ENCODE measurements at places on chromosomes 2 and 18. TPM values are rescaled to one million over a fixed set of nuclear protein-coding genes. Genes with fewer than 3 reads are reported as not detected.

DNA sequence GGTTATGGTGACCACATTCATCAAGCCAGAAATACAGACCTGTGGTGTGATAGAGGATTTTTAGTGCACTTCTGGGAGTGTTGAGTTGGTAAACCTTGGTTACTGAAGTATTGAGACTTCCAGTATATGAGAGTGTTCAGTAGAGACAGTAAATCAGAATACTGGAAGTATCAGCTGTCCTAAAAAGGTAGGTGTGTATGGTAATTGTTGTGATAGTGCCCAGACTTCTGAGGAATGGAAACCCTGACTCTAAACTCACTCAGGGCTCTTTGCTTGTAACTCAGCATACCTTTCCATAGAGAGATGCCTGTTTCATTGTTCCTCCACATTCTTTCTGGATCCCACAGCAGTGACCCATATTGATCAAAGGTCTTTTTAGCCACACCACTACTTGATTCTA lies 217.1 kb downstream of the SETBP1 start:
- no peak for DNase-seq

DNA sequence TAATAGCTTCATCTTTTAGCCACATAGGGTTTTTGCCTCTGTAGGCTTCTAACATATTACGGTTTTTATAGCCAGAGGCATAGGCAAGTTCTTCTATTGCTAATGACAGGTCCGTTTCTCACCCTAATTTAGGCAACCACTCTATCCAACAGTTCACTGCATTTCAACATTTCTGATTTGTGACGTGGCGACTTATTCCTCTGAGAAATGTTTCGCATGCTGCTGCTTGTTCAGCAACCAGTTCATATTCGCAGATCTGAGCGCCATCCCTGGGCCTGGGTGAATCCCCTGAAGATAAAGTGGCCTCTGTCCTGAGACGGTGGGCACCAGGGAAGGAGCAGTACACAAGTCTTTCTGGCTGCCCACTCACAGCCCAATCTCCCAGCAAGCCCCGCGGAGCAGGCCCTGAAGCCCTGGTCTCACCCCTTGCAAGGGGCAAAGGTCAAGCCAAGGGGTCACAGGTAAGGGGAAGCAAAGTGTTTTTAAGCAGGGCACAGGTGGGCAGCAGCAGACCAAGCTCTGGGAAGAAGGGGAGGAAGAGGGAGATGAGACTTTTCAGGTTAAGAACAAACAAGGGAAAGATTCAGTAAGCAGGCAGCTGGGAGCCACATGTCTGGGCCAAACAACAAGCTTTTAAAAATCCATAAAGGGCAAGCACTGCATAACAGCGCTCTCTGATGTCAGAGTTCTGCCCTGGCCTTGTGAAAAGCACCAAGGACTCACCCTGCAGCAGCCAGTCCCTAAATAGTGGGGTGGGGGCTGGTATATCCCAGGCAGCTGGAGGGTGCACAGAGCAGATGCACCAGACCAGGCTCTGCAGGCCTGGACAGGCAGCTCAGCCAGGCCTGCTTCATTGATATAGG lies 10.8 kb upstream of the COX7A2L start:
- DNase-seq: peak; percentile 63

DNA sequence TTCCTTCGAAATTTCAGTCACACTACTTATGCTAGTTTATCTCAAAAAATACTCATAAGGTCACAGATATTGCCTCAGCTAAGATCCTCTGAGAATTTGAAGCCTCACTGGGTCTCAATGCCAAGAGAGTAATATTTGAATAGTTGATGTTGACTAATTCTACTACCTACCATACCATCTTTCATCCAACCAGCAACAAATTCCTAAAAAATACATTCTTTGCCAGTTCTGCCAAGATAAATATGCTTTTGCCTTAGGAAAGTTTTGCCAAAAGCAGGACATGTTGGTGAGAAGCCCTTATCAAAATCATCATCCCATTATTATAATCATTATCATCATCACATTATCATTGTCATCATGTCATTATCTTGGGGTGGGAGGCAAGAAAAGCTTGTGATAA lies 544.6 kb upstream of the ZEB2 start:
- no peak for DNase-seq

The LBX2 gene
- 2.5 TPM for total RNA-seq

The CCDC68 gene
- total RNA-seq: 6.1 TPM
